Kidney tubule cell (primary cell): ENCODE measurements at places on chromosomes 2 and 18.

DNA sequence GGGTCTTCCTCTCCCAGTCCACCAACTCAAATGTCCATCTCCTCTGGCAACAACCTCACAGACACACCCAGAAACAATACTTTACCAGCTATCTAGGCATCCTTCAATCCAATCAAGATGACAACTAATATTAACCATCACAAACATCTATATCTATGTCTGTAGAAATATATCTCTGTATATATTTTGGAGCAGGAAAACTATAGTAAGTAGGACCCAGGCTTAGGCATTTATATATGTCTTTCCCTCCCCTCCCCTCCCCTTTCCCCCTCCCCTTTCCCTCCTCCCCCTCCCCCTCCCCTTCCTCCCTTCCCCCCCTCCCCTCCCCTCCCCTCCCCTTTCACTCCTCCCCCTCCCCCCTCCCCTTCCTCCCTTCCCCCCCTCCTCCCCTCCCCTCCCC is 210.5 kb downstream of the RNF144A start:
- DNase-seq = no peak

GRCh38 chr2:159035790-159036411 is 67.5 kb downstream of the TANC1 start:
- DNase-seq = peak; percentile 86

- DNase-seq = no peak
Measured at GRCh38 chr18:136433-136832, 21.9 kb upstream of the USP14 start.

DNA sequence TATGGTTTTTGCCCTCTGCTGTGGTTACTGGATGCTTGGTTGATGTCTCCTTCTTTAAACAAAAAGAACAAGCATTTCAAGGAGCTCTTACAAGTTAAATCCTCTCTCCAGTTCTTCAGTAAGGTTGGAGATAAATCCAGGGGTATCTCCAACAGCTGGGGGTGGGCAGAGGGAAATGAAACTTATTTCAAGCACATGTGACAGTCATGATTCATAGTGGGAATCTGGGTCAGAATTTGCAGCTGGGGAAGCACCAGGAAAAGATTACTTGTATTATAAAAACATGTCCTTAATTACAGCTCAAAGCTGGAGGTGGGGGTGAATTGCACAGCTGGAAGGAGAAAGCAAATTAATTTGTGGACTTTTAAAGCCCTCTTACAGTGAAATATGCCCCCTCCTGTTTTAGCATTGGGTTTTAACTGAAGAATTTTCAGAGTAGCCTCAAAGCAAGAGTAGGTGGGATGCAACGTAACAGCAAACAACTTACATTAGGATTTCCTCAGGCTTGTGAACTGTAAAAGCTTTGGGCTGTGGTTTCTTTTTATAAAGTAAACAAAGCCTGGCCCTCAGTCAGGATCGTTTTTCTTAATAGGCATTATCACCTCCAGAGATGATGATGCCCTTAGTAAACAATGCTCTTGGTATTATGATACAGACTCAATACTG is 596.4 kb downstream of the NYAP2 start:
- peak; percentile 68 for DNase-seq

DNA sequence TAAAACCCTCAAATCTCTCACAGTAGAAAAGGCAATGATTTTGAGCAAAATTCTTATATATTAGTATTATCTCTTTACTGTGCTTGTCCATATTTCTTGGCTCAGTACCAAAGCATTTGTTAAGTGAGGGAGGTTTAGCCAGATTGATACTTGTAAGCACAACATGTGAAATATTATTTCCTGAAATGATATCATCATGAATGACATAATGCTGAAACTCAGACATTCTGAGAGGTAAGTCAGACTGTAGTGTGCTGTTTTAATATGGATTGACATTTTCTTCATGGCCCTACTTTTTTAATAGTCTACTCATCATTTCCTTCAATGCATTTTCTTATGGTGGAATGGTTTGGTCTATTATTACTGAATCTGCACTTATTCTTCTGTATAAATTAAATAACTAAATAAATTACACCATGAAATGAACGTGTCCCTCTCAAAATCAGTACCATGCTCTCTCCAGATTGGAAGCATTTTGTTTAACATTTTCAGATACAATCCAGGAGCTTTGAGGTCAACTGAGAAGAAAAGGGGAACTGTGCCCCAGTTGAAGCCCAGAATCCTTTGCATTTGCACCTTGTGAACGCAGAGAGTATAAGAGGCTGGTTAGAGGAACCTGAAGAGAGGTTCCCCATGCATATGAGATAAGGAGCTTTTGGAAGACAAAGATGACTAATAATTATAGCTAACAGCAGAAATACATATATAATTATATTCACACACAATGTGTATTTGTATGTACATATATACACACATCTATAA is 50.1 kb upstream of the CRACDL start:
- DNase-seq = peak; percentile 56

DNA sequence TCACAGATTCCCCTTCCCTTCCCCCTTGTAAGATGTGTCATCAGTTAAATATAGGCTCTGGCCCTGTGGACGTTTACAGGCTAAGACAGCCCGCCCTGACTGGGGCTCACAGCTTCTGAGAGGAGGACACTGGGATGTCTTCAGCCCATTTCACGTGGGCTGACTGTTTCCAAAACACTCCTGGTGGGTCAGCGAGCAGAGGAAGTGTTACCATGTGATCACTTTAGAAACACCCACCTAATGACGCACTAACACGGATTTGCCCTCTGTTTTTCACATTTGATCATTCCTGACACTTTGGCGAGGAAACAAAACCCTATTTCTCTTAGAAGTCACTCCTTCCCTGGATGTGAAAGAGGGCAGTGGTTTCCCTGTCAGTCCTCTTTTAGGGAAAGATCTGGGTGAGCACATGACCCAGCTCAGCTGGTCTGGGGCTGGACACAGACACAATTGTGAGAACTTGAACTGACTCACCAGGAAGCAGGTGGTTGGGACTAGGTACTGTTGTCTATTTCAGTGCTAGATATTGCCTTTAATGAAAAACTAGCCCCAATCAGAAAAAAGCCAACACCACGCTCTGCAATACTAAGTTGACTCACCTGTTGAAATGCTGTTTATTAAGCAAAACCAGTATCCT is 38.8 kb downstream of the BMP10 start:
- DNase-seq = peak; percentile 94

DNA sequence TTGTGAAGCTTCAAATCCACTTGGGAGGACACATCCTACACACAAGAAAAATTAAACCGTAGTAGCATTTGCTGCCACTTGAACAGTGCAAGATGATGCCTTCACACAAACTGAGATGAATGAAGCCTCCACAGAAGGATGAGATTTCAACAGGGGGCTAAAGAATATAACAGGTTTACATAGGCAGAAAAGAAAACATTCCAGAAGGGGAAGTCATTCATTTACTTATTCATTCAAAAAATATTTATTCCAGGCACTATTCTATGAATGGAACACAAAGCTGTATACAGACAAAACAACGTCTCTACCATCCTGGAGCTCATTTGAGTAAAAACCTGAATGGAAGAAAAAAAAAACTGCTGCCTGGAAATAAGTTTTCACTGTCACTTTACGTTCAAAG is 170.5 kb downstream of the CDH20 start:
- DNase-seq = no peak

- no peak for DNase-seq
Measured at GRCh38 chr18:22409445-22409844, 8.3 kb downstream of the CTAGE1 start.

DNA sequence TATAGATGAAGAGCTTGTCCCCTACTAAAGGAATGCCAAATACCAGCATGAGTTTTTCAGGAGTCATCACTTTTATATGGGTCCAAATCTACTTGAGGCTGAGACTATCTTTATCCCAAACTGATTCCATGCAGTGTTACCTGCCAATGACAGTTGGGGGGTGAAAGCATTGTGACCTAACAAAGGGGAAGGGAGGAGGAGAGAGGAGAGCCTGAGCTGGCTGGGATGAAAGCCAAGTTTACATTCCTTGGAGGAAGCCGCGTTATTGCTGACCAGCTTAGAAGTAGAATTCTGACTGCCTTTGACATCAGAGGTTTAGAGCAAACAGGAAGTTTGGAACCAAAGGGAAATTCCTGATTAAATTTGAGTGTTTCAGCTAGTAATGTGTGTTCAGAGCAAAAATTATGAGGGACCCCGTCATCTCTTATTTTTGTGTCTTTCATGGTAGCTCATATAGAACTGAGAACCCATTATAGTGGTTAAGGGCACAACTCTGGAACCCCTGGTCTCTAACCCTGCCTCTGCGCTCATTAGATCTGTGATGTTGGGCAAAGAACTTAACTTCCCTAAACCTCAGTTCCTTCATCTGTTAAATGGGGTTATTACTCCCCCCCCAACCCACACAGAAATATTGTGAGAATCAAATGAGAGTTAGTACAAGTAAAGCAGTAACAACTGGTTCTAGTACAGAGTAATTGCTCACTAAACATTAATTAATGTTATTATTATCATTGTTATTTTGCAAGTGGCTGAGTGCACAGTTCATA is 199.3 kb upstream of the EPAS1 start:
- DNase-seq = peak; percentile 92

- DNase-seq = no peak
Measured at GRCh38 chr18:36770315-36770946, 58.4 kb downstream of the TPGS2 start.

DNA sequence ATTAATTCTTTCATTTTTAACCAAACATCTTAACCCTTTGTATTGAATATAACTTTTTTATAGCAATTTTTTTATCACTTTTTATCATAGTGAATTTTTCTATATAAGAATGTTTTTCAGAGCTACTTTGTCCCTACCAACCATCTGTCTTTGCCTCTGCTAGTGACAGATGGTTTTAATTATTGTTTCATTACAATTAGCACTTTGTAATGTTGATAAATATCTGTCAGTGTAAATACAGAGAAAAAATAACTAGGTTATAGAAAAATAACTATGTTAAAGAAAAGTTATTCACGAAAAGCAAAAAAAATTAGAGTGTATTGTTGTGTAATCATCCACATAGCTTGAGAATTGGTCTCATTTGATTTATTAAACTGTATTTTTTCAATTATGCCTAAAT is 91.0 kb upstream of the CDH19 start:
- DNase-seq = no peak

DNA sequence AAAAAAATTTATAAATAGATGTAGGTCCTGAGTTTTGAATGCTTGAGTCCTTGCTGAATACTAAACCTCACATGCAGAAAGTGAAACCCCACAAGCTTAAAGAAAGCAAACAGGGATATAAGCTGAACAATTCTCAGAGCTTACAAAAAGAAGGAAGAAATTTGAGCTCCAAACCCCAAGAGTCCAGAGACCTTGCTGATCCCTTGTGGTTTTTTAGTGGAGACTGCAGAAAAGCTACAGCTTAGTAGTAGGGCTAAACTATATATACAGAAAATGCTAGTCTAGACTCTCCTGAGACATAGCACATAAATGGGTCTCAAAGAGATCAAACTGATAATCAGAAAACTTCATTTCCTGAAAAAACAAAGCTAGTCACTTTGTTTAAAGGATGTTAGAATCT is 1548.1 kb upstream of the ZEB2 start:
- no peak for DNase-seq

GRCh38 chr2:49371128-49371701 is 216.9 kb upstream of the FSHR start:
- no peak for DNase-seq

DNA sequence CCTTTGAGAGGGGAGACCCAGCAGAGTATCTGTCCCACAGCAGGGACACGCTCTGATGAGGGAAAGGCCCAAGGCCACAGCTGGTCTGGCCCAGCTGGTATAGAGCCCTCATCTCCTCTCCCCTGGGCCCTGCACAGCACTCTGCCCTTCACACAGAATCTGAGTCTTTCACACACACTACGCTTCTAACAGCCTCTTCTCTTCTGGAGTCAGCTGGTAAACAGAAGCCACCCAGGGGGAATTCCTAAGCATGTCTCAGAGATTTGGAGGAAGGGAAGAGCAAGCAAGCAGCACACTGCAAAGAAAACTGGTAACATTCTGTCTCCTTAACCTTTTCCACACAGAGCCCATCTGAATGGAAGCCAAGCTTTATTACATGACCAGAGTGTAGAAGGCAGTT is 121.1 kb upstream of the ACAA2 start:
- peak; percentile 62 for DNase-seq
